CD4-positive, alpha-beta T cell treated with Interleukin-17A for 4 hours (primary cell): ENCODE measurements at places on chromosomes 2 and 18.

GRCh38 chr2:161582386-161582785 is 41.8 kb upstream of the SLC4A10 start:
- no peak for DNase-seq

GRCh38 chr2:126639276-126639675 is 16.7 kb upstream of the GYPC start:
- no peak for DNase-seq

DNA sequence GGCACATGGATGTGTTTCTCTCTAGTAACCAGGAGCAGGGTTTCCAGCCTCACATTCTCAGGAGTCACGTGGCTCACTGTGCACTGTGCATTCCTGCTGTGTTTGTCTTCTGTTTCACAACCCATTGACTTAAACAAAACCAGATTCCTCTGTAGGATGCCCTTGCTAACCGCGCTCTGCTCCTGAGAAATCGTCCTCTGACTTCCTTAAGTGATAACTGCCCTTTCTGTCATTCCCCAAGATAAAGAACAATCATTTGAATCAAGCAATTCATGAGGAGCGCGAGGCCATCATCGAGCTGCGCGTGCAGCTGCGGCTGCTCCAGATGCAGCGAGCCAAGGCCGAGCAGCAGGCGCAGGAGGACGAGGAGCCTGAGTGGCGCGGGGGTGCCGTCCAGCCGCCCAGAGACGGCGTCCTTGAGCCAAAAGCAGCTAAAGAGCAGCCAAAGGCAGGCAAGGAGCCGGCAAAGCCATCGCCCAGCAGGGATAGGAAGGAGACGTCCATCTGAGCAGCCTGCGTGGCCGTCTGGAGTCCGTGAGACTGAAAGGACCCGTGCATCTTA is 60.2 kb downstream of the RALBP1 start:
- no peak for DNase-seq

DNA sequence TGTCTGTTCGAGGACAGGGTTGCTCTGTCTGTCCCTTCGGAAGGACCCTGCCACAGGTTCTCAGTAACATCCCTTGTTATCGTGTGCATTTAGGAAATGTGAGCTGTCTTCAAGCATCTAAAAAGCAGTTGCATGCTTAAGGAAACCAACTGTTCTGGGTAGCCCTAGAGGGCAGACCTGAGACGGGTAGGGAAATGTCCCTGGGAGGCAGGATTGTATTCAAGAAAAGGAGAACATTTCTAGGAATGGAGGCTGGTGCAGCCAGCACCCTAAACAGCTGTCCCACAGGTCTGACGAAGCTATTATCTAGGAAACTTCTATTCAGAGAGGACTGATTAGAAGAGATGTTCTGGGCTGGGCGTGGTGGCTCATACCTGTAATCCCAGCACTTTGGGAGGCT is 414.2 kb downstream of the NBAS start:
- DNase-seq, result no peak

GRCh38 chr2:179596018-179596417 is 265.4 kb downstream of the ZNF385B start:
- no peak for DNase-seq

- DNase-seq, result no peak
Measured at GRCh38 chr2:172639823-172640222, 83.9 kb downstream of the PDK1 start.

DNA sequence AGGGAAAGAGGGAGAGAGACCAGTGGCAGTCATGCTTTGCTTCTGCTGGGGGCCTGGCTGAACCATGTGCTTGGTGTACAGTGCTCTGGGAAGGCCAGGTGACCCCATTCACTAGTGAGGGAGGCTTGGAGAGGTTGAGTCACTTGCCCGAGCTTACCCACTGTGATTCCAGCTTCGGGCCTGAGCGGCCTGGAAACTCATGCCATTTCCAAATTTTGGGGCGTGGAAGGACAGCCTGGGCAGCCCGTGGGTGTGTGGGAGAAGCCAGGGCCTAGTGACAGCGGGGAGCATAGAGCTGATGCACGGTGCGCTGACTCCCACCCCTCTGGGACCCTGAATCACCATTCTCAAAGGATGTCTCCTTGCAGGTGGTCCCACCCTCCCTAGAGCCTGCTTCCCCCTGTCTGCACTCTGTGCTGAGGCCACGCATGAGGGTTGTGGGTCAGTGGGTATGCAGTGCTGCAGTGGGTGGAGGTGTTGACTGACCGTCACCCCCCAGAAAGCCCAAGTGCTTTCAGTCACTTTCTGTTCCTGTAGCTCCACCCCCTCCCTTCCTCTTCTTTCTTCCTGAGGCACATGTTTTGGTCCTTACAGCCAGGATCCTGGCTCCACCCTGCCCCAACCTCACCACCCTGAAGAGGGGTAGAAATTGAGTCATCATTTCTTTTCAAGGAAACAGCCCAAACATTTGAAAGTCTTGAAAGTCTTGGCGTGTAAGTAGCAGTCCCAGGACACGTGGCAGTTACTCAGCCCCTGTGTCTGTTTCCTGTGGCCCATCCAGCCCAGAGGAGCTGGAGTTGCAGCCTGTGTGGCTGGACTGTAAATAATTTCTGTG is 69.3 kb upstream of the MCFD2 start:
- peak; percentile 73 for DNase-seq

DNA sequence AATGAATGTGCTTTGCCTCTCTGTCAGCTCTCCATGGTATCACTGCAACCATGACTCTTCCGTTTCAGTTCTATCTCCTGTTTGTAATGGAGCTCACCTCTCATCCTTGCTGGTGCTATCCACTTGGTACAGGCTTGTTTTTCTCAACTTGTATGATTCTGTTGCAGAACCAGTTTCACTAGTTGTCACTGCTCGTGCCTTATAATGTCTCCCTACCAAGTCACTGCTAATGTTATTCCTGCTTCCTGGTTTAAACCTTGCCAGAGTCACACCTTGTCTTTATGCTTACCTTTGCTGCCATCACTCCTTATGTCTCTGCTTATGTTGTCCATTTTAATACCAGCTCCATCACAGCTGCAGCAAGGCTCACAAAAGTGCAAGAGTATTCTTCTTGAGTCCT is 1191.0 kb upstream of the LRRTM1 start:
- DNase-seq, result no peak

- no peak for DNase-seq
Measured at GRCh38 chr2:184769023-184769422, 170.7 kb downstream of the ZNF804A start.

DNA sequence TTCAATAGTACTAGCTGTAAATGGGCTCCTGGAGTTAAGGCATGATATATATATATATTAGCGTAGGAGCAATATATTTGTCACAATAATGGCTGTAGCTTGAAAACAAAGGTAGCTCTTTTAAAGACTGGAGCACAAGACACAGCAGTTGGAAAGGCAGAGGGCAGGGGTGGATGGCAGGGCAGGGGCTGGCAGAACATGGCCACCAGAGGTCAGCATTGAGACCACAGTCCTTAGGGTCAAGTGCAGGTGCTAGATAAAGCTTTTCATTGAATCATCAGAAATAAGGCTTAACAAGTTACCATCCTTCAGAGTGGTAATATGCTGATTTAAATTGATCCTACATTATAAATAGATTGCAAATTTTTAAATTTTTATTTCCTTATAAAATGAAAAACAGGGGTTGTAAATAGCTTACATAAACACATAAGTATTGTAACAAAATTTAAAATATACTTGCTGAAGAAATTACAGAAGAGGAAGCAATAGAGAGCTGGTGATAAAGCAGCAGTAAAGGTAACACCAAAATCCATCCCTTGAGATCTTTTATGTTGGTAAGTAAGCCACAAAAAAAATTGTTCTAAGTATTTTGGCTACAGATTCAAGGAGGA is 161.2 kb upstream of the PIEZO2 start:
- DNase-seq, result no peak

- no peak for DNase-seq
Measured at GRCh38 chr2:102145934-102146333, 3.4 kb downstream of the IL1R1 start.

GRCh38 chr2:198220763-198221610 is 416.6 kb downstream of the PLCL1 start:
- no peak for DNase-seq

- DNase-seq, result no peak
Measured at GRCh38 chr18:64982414-64983055, 768.3 kb upstream of the CDH7 start.
